Fibroblast of upper back skin (primary cell): ENCODE measurements at places on chromosomes 1 and 21.

GRCh38 chr1:12230549-12231275, 882 bp downstream of the VPS13D start:
- DNase-seq, result no peak

GRCh38 chr1:7869136-7869920, 16.5 kb upstream of the UTS2 start:
- no peak for DNase-seq

GRCh38 chr1:41475859-41476567, 8.5 kb downstream of the EDN2 start:
- no peak for DNase-seq

DNA sequence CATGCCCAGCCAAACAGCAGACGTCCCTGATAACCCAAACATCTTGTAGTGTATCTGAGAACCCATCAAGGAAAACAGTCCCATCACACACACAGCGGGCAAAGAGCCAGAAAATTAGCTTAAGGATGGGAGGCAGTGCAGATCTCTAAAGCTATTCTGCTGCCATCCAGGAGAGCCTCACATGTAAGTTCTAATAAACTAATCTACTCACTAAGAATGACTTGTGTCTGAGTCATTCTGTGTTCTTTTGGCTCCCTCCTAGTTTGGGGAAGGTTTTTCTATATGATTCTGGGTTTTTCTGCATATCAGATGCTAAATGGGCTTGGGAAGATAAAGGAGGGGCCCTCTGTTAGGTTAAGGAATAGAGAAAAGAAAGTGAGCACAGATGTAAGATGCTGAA, 162.8 kb downstream of the HUNK start:
- DNase-seq, result peak; percentile 20
